Fibroblast of pulmonary artery (primary cell): ENCODE measurements at places on chromosomes 3 and 15.
A peak's percentile ranks its signal among the peaks of the same experiment; 100 is the strongest.

- DNase-seq, result no peak
These were observed 598.1 kb upstream of the CBLB start for GRCh38 chr3:106466881-106467280.

GRCh38 chr3:191702121-191702520, 241.2 kb downstream of the PYDC2 start:
- no peak for DNase-seq

GRCh38 chr3:4419386-4419785, 47.7 kb downstream of the SUMF1 start:
- DNase-seq, result no peak

DNA sequence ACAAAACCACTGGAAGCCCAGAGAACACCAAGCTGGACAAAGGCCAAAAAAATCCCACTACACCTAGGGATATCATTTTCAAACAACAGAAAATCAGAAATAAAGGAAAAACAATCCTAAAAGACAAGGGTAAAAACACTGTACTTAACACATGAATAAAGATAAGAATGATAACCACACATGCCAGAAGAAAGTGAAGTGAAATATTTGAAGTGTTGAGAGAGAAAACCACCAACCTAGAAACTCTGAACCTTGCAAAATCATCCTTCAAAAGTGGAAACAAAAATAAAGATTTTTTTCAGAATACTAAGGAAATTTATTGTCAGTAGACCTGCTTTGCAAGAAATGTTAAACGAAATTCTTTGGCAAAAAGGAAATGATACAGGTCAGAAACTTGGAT, 45.1 kb downstream of the KPNA1 start:
- no peak for DNase-seq

DNA sequence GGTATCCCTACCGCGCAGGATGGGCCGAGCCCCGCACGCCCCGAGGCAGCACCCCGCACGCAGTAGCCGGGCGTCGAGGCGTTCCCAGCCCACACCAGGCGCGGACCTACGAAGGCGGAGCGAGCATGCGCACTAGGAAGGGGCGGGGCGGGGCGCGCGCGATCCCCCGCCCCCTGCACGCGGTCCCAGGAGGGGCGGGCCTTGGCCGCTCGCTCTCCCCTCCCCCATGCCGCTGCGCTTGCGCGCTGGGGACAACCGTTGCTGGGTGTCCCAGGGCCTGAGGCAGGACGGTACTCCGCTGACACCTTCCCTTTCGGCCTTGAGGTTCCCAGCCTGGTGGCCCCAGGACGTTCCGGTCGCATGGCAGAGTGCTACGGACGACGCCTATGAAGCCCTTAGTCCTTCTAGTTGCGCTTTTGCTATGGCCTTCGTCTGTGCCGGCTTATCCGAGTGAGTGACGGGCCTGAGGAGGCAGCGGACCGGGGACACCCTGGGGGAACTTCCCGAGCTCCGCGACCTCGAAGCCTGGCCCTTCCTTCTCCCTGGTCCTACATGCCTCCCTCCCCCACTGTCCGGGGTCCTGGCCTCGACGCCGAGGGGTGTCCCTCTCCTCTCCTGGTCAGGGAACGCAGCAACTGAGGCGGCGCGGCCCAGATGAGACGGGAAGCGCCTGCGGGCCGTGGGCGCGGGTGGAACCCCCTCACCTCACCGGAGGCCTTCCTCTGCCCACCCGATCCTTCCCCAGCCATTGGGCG, at the start of gene SPESP1:
TSS of gene SPESP1 (plus strand) at position 258 of the 755 bp plus-strand sequence. CDS start at position 387, 129 bp downstream.
- peak; percentile 62 for DNase-seq

DNA sequence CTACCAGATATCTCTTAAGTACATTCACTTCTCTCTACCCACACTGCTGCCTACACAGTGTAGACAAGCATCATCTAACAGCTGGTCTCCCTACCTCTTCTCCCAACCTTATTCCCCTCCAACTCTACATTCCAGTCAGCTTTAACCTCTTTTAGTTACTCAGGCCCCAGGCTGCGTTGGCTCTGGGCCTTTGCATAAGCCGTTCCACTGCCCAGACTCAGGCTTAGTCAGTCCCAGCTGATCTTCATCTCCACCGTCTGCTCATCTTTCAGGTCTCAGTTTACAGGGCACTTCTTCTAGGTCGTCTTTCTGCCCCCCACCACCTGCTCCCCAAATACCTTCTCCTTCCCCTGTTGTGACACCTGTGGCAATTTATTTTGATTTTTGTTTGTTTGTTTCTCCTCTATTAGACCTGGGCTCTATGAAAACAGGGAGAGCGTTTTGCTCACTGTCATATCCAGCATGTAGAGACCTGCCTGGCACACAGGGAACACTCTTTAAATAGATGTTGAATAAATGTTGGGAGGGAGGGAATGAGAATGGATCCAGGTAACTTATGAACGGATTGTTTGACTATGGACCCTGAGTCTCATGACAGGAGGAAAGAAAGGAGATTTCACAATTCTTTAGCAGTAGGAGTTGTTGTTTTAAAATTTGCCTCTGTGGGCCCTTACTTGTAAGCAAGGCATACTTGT, 11.1 kb downstream of the SLC27A2 start:
- no peak for DNase-seq

DNA sequence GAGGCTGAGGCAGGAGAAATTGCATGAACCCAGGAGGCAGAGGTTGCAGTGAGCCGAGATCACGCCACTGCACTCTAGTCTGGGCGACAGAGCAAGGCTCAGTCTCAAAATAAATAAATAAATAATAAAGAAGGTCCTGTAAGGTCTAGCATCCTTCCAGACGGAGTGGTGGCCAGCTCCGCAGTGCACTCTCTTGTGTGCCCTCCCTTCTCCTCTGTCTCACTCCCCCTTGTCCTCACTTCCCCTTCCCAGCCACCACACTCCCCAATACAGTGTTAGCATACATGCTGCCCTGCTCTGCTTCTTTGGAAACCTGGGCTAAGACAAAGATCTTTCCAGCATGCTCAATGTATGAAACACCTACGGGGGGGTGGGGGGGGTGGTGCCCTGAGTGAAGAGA, 3.4 kb upstream of the CLN6 start:
- DNase-seq, result no peak

DNA sequence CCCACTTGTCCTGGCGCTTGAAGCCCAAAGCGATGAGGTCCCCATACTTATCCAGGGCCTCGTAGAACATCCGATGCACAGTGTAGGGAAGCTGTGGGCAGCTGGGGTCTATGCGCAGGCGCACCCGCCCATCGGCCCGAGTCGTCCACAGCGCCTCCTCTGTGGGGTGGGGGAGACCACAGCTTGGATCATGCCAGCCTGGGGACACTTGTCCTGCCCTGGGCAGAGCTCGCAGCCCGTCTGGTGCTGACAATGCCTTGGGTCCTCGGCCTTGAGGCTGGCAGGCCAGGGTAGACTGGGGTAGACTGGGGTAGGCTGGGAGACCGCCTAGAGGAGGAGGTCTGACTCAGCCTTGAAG, 39.8 kb downstream of the ACSBG1 start:
- no peak for DNase-seq

DNA sequence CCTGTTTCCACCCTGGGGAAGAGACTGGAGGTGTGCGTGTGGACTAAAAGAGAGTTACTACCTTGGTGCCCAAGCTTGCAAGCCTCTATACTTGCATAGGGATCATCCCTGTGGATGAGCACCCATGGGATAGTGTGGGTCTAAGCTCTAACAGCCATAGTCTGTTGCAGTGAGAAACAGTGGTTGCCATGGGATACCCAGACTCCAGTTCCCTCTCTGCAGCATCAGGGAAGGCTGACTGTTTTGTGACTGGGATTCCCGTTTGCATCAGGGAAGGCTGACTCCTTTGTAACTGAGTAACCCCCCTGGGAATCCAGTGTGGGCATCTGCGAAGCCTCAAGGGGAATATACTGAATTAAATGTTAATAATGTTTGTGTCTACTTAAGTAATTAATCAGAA, 196.1 kb downstream of the ZNF621 start:
- no peak for DNase-seq

DNA sequence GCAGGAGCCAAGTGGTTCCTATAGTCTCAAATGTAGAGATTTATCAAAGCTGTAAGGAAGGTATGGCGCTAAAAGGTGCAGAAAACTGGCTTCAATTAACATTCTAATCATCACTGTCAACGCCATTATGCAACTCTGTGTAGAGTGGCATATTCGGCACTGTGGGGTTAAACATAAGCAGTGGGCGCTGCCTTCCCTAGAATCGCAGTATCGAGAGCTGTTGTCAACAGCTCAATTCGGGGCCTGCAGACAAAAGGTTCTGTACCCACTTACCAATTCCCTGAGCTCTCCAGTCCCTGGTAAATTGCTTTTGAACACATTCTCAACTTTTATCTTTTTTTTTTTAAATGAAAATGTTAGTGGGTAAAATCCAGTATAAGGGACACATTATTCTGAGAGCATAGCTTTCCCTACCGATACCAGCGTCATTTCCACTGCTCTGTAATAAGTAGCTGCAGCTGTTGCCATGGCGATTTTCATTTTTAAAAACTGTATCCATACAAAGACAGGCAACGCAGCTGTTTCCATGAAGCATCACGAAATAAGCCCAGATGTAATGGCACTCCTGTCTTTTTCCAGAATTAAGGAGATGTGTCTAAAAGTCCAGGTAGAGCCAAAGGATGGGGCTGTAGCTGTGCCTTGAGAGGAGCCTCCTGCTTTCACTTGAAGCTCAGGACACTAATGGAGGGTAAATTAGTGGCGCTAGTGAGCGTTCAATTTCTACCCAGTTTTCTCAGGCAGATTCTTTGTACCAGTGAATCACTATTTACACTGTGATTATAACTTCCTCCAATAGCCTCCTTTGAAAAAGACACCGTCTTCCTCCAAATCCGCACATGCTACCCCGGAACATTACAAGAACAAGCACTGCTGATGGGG, 250.3 kb downstream of the SLC9A9 start:
- no peak for DNase-seq
